Activated CD4-positive, alpha-beta T cell treated with anti-CD3 and anti-CD28 coated beads, Interleukin-2, amount 10 ng/mL, durations not matched to agents 7 days and 5 days (primary cell): ENCODE measurements at places on chromosomes 11 and 22.

- DNase-seq: no peak
Observed at GRCh38 chr11:78109081-78110015, 29.7 kb upstream of the NDUFC2 start.

DNA sequence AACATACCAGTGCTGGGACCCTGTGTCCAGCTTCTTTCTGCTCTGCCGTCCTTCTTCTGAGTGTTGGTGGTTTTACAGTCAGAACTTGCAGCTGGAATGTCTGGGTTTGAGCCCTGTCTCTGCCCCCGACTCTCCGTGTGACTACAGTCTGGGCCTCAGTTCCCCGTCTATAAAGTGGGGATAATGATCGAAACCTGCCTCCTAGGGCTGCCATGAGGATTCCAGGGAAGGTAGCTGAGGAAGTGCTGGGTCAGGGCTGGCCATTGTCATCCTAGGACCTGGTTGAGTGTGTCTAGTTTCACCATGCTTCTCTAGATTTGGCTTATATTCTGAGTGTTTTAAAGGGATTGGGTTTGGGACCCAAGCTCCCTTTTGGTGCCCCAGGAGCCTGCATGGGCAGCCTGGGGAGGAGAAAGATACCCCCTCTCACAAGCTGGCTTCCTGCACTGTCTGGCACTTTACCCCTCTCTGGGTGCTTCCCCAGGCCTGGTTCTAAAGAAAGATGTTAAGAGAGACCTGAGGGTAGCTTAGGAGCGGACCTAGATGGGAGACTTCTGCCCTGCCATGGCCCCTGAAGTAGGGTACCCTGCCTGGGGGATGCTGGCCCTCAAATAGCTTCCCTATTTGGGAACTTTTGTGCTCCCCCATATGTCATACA lies 49.9 kb downstream of the TSPAN18 start:
- no peak for DNase-seq

DNA sequence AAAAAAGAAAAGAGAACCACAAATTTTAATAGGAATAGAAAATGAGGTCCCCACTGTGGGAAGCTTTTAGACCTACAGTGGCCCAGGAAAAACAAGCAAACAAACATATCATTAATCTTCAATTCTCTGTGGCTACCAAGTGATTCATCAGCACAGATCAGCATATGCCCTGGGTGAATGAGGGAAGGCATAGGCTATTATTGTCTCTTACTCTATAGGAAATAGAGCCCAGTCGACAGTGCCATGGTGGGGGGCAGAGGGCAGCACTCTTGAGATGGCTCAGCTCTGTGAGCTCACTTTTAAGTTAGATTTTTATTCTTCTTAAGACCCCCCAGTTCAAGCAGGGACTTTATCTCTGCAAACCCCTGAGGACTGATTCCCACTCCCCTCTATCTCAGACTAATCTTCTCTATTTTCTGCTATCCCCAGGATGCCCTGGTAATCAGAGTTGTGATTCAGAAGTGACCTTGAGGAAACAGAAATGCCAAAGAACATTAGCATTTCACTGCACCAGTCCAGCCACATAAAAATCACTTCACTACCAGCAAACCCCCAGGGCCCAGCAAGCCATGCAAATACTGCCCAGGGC lies 9.5 kb upstream of the FEZ1 start:
- DNase-seq: no peak

- DNase-seq: no peak
Observed at GRCh38 chr11:76339221-76339620, 41.7 kb downstream of the THAP12 start.

- no peak for DNase-seq
Observed at GRCh38 chr11:35035894-35036408, 103.0 kb upstream of the CD44 start.

GRCh38 chr11:1236316-1237127 lies 13.7 kb downstream of the MUC5B start:
- no peak for DNase-seq

- no peak for DNase-seq
Observed at GRCh38 chr11:13341026-13341425, 63.4 kb downstream of the BMAL1 start.

DNA sequence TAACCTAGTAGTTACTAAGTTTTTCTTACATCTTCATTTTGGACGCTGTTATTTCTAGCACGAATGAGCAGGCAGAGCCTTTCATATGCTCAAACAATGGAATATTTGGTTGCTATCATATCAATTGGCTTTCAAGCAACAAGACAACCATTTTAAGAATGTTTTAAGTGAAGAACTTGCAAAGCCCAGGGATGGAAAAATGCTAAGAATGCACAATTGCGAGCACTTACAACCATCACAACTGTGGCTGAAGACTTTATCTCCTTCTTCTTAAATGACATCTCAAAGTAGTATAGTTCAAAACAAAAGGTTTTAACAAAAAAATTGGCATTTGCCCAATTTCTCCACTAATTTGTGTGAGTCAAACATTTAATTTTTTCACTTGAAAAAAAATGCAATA lies 8.3 kb upstream of the MMP1 start:
- DNase-seq: no peak

GRCh38 chr22:47659467-47660223 lies 897.2 kb downstream of the TBC1D22A start:
- no peak for DNase-seq

GRCh38 chr11:110901441-110901840 lies 189.2 kb upstream of the ARHGAP20 start:
- DNase-seq: no peak

DNA sequence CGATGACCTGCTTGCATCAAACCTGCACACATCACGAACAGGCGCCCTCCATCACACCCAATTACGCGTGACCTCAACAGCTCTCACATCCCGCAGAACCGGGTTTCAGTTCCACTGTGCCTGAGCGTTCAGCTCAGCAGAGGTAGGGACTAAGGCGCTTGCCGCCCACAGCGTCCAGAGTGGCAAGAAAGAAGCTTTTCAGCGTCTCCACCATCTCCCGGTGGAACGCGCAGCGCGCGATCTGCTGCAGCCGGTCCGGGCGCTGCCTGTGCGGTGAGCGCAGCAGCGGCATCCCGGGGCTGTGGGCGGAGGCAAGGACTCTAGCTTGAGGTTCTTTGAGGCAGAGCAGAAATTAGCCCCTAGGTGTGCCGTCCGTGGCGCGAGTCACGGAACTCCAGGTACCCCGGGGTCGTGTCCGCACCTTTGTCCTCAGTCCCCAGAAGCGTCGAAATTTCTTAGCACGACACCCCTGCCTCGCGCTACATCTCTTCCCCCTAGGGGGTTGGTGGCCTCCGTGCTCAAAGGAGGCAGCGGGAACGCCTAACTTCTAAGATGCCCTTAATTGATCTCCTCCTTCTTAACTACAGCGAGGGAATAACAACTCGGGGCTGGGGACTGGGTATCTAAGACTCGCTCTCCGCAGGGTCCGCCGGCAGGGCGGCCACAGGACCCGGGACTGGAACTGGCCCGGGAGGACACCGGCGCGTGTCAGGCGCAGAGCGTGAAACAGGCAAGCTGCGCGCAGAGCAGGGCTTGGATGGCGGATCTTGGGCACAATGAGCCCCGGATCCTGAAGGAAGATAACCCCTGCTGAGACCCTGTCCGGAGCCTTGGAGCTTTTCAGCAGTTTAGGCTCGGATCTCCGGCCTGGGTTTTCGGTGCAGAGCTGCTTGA lies 1.7 kb upstream of the CALCA start:
- peak; percentile 22 for DNase-seq

GRCh38 chr11:66008095-66008467 lies 3.7 kb upstream of the CST6 start:
- no peak for DNase-seq

- DNase-seq: no peak
Observed at GRCh38 chr11:120579611-120580031, 68.1 kb downstream of the GRIK4 start.

- no peak for DNase-seq
Observed at GRCh38 chr22:20976291-20976877, 5.7 kb upstream of the LZTR1 start.

DNA sequence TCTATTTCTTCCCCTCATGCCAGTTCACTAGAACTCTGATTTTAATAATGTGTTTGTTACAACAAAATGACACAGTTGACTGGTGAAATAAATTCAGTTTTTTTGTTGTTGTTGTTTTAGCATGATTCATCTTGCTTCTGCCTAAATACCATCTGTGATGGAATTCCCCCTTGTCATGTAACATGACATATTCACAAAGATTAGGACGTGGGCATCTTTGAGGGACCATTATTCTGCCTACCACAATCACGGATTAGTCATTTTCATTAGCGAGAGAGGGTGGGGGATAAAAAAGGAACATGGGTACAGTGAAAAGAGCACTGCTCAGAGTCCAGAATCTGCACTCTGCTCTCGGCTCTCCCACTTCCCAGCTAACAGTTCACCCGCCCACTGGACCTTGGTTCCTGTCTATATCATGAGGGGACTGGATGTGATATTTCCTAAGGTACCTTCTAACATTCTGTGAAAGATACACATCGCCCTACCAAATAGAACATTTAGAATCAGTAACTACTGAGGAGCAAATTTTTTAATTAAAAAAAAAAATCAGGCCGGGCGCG lies 11.3 kb downstream of the HTATIP2 start:
- DNase-seq: no peak

GRCh38 chr11:2781408-2782274 lies 81.8 kb upstream of the KCNQ1OT1 start:
- DNase-seq: no peak

- DNase-seq: peak; percentile 23
Observed at GRCh38 chr11:3109921-3110706, 52.9 kb upstream of the CARS1 start.

DNA sequence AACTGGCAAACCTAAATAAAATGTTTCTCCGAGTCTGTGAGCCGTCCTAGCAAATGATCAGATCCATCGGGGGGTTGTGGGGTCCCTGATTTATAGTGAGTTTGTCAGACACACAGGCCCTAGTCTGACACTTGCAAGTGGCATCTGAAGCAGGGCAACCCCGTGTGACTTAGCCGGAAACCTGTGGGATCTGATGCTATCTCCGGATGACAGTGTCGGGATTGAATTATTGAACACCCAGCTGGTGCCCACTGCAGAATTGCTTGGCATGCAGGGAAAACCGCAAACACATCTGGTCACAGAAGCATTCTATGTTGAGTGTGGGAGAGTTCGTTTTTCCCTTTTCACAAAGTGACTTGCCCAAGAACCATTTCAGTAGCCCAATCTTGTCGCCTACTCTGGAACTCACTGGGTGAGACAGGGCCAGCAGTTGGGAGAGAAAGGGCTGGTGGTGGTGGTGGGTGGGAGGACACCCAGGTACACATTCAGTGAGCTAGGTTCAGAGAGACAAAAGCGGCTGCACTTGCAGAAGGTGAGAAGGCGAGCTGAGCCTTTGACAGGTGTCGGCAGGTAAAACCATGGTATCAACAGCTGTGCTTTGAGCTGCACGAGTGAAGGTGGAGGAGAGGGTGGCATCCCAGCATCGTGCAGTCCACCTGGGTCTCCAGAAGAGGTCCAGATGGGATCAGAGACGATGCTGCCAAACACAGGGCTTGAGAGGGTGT lies 33.7 kb upstream of the B3GAT1 start:
- no peak for DNase-seq

DNA sequence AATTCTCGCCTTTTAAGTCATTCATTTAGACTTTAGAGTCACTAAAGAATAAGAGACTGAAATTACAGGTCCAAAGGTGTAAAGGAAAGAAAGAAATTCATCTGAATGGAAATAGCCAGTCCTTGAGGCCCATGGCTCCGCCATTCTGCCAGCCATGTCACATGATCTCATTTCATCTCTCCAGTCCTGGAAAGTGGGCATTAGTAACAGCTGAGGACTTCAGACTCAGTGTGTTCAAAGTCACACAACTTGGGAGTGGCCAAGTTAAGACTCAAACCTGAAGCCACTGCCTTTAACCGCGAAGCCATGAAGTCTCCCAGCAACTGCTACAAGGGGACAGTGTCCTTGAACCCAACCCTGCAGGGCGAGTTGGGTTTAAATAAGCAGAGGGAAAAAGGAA lies 103.7 kb downstream of the PRR5L start:
- DNase-seq: no peak

GRCh38 chr22:39089928-39090327 lies 7.1 kb upstream of the APOBEC3H start:
- no peak for DNase-seq

GRCh38 chr22:27318516-27318915 lies 483.0 kb downstream of the MN1 start:
- DNase-seq: no peak

GRCh38 chr11:97908354-97908753 lies 1112.4 kb upstream of the CNTN5 start:
- DNase-seq: no peak

DNA sequence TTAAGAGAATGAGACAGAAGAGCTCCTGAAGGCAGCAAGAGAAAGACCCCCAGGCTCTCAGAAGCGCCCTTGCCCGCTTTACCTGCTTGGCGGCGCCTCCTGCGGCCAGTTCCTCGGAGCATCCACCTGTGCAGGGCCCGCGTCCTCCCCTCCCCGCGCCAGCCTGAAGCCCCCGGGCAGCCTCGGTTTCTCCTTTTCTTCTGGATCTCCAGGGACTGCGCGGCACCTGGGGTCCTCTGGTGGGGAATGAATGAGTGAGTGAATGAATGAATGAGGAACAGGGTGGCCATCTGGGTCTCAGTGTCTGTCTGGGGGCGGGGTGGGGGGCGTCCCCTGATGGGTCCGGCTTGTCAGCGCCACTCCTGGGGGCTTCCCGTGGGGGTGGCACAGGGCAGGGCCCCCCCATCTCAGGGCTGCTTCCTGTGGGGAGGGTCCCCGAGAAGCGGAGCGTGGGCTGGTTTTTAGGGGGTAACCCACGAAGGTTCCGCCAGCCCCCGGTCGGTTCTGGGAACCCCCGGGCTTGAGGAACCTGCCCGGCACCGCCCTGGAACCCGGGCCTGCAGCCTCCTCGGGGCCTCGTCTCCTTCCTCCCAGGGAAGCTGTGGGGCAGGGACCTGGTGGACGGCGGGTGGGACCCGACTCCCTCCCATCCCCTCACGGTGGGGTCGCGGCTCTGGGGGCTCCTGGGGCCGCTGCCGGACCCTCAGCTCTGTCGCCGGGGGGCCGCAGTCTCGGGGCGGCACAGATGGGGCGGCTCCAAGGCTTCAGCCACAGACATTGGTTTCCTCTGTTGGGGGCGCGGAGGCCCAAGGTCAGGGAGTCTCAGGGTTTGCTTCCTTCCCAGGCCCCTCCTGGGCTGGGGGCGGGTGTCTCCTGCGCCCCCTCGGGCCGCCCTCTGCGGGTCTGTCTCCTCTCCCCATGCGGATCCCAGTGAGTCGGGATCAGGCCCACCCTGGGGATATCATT lies 8.3 kb upstream of the KRTAP5-7 start:
- DNase-seq: no peak

GRCh38 chr11:3002351-3002861 lies 10.3 kb upstream of the NAP1L4 start:
- DNase-seq: no peak

DNA sequence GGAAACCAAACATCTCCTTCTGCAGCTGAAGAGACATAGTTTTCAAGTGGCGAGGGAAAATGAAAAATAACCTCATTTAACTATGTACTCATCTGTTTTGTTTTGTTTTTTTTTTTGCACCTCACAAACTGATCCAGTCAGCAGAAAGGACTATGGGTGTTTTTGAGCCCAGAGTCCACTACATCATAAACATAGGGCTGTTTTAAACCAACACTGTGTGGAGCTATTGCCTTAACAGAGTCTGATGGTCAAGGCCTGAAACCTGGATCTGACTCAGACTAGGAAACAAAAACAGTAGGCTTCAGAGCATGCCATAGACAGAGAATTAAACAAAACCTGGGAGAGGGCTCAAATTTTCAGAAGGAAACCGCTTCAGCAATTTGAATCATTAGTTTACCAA lies 99.3 kb upstream of the FSHB start:
- no peak for DNase-seq
